ENCODE measurements at places on chromosomes 5 and 9. TPM values are rescaled to one million over a fixed set of nuclear protein-coding genes. Genes with fewer than 3 reads are reported as not detected.

Gene RNF180
- total RNA-seq = 2.9 TPM

Gene SPINK7
- total RNA-seq = not detected

Gene RAPGEF6
- 15.8 TPM for total RNA-seq

Gene SH3RF2
- total RNA-seq = not detected

Gene THBS4
- total RNA-seq = 2.9 TPM

Gene HEMGN
- not detected for total RNA-seq

Gene SMC2
- total RNA-seq = 8.7 TPM

Measured in dermis microvascular lymphatic vessel endothelial cell (primary cell).